ENCODE measurements at places on chromosomes 12 and 14.

DNA sequence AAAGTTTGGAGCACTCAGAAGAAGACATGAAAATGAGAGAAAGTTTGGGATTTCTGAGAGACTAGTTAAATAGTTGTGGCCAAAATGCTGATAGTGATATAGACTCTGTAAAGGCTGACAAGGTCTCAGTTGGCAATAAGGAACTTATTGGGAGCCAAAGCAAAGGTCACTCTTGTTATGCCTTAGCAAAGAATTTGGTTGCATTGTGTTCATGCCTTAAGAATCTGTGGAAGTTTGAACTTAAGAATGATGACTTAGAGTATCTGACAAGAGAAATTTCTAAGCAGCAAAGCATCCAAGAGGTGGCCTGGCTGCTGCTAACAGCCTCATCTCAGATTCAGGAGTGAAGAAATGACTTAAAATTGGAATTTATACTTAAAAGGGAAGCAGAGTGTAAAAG lies 113.8 kb downstream of the PIK3C2G start:
- DNase-seq: no peak

DNA sequence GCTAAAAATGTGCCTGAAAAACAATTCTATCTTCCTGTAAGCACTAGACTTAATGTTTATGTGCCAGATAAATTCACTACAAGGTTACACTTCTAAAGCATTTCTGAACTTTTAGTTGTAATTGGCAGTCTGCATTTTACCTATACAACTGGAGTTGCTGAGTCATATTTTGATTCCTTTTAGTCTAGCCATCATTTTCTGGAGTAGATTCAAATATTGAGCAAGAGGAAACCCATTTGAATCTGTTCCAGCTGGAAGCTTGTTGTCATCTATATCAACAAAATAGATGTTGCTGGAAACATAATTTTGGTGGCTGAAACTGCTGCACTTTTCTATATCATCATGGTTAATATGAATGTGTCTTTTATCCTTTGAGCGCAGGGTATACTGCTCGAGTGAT lies 122.2 kb upstream of the CCDC175 start:
- no peak for DNase-seq

- DNase-seq: peak; percentile 50
Measured at GRCh38 chr12:6367065-6367968, 8.0 kb downstream of the SCNN1A start.

- no peak for DNase-seq
Measured at GRCh38 chr12:18283831-18284230, 22.5 kb downstream of the PIK3C2G start.

- DNase-seq: no peak
Measured at GRCh38 chr14:60165547-60165876, 314 bp upstream of the DHRS7 start.

- DNase-seq: no peak
Measured at GRCh38 chr14:98926801-98927200, 345.2 kb downstream of the BCL11B start.

DNA sequence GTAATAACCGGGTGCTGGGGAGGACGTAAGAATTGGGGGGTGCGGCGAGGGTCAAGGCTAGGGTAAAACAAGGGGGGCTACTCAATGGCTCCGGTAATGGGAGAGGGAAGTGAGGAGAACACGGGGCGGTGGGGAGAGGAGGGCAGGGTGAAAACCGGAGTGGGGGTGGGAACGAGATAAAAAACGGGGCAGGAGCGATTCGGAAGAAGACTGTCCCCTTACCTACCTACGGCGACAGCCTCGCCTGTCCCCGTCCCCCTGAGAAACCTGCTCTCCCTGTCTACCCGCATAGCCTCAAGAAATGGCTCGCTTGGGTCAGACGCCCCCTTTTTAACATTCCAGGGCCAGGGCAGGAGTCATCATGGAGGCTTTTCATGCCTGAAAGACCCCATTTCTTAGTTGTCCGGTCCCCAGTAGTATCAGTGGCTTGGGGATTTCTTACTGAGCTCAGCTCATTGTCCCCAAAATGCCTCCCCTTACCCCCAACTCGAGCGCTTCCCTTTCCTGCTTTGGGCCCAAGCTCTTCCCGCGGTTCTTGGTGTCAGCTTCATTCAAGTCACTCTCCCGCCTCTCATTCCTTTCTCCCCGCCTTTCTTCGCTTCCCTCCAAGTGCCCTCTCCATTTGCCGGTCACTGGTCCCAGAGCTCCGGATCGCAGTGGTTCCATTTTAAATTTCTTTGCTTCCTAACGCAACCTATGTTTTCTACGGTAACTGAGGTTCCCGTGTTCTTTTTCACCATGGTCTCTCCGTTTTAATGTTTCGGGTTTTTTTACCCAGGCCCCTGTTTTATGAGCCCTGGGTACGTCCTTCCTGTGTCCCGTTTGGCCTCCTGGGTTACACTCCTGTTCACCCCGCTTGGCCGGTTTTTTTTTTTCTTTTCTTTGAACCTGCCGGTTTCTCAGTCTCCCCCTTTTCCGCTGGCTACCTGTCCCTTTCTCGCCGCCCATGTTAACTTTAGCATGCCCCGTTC lies 1.2 kb upstream of the WSB2 start:
- DNase-seq: peak; percentile 69

DNA sequence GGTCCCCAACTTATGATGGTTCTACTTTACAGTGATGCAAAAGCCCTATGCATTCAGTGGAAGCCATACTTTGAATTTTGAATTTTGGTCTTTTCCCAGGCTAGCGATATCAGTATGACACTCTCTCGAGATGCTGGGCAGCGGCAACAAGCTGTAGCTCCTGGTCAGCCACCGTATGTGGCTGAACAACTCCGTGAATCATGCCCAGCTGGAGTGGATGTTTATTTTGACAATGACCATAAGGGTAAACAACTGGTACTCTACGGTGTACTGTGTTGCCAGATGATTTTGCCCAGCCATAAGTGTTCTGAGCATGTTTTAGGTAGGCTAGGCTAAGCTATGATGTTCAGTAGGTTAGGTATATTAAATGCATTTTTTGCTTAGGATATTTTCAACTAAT lies 8.2 kb upstream of the ZNF410 start:
- DNase-seq: no peak

- no peak for DNase-seq
Measured at GRCh38 chr12:57149245-57149900, 2.0 kb upstream of the LRP1-AS start.

DNA sequence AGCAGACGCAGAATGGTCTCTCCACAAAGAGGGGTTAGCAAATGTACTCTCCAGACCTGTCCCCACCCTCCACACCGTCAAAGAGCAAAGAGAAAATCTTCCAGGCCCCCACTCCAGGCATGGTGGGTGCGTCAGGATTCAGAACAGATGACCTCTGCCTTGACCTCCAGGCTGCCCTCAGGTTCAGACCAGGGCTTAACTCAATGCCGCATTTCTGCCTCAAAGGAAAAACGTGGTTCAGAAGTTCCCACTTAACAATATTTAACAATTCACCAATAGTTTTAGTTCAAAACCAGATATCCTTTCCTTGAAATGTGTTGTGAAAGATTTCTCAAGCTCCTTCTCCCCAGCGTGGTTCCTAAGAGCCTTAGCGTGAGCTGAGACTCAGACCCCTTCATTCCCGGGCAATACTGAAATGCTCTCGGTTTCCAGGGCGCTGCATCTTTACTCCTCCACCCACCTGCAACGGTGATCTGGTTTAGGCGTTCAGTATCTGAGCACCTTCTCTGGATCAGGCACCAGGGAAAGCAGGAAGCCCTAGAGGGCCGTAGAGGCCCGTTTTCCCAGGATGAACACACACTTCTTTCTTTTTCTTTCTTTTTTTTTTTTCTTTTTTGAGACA lies 22.9 kb downstream of the HSP90AA1 start:
- no peak for DNase-seq

DNA sequence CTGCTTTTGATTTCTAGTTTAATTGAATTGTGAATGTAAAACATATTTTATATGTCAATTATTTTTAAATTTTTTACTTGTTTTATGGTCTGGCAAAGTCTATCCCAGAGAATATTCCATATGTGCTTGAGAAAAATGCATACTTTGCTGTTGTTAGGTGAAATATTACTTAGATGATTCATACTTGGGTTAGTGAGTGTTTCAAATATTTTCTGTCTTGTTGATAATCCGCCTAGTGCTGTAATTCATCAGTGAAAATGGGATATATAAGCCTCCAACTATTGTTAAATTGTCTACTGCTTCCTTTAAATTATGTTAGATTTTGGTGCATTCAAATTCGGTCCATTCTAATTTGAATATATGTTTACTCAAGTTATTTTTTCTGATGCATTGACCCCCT lies 395.5 kb downstream of the LRFN5 start:
- DNase-seq: no peak

GRCh38 chr12:16531621-16532020 lies 74.3 kb downstream of the LMO3 start:
- DNase-seq: peak; percentile 6

GRCh38 chr14:57748279-57748678 lies 117.6 kb downstream of the SLC35F4 start:
- no peak for DNase-seq

DNA sequence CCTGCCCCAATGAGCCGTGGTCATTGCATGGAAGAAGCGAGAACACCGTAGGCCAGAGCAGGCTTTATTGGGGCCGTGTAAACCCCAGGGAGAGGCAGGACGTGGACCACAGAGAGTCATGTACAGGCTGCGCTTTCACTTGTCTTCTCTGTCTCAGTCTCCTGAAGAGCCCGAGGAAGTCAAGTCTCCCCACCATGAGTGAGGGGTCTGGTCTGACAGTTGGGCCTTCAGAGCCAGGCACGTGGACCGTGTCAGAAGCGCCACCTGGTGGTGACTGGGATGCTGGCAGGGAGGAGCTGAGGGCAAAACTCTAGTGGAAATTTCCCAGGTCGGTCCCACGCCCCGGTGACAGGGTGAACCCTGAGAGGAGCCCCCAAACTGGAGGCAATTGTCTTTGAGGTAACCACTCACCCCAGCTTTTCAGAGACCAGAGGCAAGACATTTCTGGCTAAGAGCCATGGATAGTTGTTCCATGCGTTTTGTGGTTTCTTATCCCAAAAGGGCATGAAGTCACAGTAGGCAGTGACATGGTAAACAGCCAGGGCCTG lies 17.4 kb downstream of the RPS6KL1 start:
- DNase-seq: peak; percentile 81

DNA sequence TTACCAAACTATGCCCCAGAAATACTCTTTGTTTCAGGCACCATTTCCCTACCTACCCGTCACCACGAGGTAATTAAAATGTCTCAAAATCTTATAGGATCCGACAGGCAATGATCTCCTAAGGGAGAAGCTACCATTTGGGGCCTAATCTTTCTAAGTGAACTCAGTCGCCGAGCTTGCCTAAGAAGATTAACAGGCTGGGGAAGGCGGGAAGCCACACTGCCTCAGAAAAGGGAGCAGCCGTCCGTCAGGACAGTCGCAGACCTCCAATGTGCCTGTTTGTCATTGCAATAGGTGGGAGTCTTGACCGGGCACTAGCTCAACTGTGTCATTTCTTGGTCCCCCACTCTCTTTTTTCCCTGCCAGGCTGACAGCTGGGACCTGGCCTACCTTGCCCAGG lies 4.6 kb downstream of the TTC7B start:
- no peak for DNase-seq

DNA sequence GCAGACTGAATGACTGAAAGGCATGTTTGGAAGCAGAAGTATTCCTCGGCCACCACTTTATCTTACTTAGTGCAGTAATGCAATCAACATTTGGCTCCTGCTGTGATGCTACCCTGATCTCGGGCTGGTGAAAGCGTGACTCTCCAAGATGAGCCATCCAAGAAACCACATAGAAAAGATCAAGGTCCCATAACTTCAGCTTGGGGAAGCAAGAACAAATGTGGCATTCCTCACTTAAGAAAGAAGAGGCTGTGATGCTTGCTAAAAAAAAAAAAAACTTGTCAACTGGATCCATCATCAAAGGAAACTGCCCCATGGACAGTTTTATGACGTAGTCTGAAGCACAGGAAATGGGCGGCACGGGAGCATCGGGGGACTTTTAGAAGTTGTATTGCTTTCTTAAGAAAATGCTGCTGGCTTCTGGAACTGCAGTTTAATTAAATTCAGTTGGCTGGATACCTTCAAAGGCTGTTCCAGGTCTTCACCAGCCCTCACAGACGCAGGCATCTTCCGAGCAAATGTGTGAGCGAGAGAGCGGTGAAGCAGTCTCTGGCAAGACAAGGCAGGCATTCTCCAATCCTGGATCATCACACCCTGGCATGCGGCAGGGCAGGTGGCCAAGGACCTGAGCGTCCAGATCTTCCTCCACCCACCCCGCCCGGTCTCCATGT lies 38.2 kb upstream of the MAP1LC3B2 start:
- DNase-seq: peak; percentile 40

DNA sequence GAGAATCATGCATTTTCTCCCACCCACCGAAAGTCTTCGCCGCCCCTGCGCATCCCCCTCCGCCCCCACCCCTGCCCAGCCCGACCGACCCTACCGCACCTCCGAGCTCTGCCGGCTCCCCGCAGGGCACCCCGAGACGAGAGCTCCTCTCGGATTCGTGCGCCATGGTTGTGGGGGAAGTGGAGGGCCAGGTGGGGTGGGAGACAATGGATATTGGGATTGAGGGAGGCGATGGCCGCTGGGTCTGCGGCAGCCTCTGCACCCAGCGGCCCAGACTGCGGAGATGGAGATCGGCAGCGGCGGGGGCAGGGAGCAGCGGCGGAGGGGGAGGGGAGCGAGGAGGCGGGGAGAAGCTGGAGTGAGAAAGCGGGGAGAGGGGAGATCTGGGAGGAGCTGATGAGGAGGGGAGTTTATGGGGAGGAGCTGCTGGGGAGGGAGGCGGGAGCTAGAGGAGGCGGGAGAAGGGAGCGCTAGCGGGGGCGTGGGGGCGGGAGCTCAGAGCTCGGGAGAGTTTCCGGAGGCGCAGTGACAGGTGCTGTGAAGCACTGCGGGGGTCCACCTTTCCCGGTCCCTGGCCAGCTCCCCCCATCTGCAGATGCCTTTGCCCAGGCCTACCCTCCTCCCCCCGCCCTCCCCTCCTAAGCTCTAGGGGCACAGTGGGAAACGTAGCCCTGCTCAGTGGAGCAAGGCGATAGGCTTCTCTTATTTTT lies at the start of gene SALL2:
SALL2 (minus strand) TSS at position 385 of the 710 bp plus-strand sequence; CDS start at position 166, 219 bp downstream.
- DNase-seq: peak; percentile 88

GRCh38 chr14:95946867-95947266 lies 70.2 kb downstream of the TUNAR start:
- DNase-seq: no peak

- peak; percentile 24 for DNase-seq
Measured at GRCh38 chr14:33737446-33737845, 213.4 kb downstream of the EGLN3 start.

- DNase-seq: no peak
Measured at GRCh38 chr14:68771631-68772030, 21.2 kb downstream of the ZFP36L1 start.

- DNase-seq: no peak
Measured at GRCh38 chr14:53042480-53042879, 91.6 kb upstream of the FERMT2 start.

Data from urothelium cell line (cell line).